ENCODE measurements at places on chromosomes 7 and 10.

GRCh38 chr10:77267703-77268675, 369.6 kb downstream of the KCNMA1 start:
- no peak for DNase-seq

GRCh38 chr10:113091920-113092319, 141.9 kb downstream of the TCF7L2 start:
- DNase-seq, result no peak

GRCh38 chr7:43618073-43618472, 35.2 kb downstream of the STK17A start:
- DNase-seq, result no peak

DNA sequence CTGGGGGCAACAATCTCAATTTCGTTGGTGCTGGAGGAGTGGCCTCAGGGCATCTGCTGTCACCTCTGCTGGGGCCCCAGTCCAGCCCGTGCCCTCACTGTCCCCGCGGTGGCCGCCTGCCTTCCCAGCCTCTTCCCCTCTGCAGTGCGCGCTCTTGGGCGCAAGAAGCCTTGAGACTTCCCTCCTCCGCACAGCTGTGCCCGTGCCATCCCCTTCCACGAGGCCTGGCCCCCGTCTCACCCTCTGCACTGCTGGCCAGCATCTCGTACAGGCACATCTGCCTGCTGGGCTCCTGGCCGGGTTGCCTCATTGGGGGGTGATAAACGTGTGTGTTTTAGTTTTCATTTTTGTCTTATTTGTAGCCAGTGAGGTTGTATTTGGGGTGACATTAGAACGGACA, 14.0 kb downstream of the IDI2 start:
- no peak for DNase-seq

- no peak for DNase-seq
These were observed 55.5 kb downstream of the KDM7A start for GRCh38 chr7:140121326-140121725.

GRCh38 chr7:74420006-74420405, 33.7 kb upstream of the GTF2IRD1 start:
- DNase-seq, result no peak

DNA sequence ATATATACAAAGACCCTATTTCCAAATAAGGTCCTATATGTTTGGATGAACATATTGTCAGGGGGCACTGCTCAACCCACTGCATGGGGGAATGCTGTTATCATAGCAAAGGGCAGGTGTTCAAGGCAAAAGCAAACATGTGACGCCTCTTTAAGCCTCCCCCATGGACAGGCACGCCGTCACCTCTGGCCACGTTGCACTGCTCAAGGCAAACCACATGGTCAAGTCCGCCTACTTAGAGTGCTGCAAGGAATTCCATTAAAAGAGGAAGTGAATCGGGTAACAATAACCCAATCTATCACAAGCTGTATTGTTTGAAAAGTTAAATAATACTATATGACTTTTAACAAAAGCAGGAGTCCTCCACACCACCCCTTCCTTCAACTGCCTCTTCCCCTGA, 8.8 kb upstream of the CALD1 start:
- DNase-seq, result no peak

DNA sequence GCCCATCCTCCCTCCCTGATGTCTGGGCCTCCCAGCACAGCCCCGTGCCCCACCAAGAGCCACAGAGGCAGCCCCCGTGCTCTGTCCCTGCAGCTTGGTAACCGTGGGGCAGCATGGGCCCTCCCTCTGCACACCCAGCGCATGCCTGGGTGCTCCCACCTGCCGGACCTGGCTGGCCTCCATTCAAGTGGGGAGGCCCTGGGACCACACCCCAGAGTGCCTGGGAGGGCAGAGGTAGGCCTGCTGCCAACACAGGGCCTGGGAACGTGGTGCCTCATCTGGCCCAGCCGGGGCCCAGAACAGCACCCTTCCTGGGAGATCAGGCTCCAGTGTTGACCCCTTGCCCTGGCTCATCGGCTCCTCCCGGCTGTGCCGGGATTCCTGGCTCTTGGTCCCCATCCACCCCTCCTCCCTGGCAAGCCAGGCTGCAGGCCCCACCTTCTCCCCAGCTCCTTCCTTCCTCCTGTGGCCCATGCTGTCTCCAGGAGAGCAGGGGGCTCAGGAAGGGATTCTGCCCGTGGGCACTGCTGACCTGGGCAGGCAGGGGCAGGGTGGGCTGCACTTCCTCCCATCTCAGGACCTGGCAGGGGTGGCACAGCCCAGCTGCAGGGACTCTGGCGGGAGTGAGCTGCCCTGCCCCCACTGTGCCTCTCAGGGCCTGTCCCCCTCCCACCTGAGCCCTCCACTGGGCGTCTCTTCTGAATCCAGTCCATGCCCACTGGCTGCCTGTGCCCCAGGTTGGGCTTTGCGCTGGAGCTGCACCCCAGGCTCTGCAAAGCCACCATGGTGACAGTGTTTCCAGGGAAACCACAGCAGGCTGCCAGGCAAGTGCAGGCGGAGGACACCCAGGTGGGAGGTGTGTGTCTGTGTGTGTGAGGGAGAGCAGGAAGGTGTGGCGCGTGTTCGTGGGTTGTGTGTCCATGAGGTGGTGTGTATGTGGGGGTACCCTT, 32.6 kb downstream of the PWWP2B start:
- DNase-seq, result no peak

- DNase-seq, result no peak
These were observed 5.8 kb downstream of the RASGEF1A start for GRCh38 chr10:43260911-43261577.

DNA sequence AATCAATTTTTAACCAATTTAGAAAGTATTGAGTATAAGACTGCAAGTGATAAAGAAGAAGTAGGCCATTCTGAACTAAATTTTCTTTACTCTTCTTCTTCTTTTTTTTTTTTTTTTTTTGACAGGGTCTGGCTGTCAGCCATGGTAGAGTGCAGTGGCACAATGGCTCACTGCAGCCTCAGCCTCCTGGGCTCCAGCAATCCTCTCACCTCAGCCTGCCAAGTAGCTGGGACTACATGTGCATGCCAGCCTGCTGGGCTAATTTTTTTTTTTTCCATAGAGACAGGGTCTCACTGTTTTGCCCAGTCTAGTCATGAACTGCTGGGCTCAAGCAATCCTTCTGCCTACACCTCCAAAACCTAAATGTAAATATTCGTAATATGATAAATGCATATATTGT, 63.2 kb downstream of the DGKB start:
- no peak for DNase-seq

- peak; percentile 74 for DNase-seq
These were observed 115.0 kb downstream of the FAM107B start for GRCh38 chr10:14659626-14660196.

GRCh38 chr7:142749218-142749993, at the start of gene PRSS1:
TSS of gene PRSS1 (plus strand) at chr7:142749472. CDS start at chr7:142749485, 13 bp downstream.
- no peak for DNase-seq

DNA sequence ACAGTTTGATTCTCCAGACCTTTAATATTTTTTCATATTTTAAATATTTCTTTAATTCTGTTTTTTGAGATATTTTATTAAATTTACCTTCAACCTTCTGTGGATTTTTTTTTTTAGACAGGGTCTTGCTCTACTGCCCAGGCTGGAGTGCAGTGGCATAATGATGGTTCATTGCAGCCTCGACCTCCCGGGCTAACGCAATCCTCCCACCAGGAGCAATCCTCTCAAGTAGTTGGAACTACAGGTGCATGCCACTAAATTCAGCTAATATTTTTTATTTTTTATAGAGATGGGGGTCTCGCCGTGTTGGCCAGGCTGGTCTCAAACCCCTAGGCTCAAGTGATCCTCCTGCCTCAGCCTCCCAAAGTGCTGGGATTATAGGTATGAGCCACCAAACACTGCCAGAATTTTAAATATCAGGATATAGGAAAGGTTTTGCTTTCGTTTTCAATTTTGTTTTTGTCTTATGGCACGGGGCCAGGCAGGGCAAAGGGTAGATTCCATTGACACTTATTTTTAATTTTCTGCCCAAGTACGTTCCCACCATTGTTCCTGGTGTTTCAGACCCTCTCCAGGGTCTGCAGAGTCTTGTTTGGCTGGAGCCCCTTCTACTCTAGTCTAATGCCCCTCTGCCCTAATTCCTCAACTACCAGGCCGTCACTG, 1.2 kb downstream of the TACC2 start:
- DNase-seq, result no peak

DNA sequence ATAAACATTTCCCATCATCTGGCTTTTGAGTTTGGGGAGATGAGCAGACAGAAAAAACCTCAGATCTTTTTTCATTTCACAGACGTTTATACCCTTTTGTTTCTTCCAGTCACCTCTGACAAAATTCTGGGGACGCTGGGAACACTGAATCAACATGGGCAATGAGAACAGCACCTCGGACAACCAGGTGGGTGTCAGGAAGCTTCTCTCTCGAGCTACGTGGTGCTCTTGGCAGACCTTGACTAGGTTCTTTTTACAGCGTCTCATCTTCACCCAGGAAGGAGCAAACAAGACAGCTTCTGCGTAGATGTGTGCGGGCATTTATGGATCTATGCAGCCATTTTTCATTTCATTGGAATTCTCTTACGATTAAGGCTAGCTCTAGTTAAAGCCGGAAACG, 32.9 kb downstream of the TACC2 start:
- no peak for DNase-seq

- no peak for DNase-seq
These were observed 346.9 kb downstream of the RNLS start for GRCh38 chr10:88236121-88236743.

DNA sequence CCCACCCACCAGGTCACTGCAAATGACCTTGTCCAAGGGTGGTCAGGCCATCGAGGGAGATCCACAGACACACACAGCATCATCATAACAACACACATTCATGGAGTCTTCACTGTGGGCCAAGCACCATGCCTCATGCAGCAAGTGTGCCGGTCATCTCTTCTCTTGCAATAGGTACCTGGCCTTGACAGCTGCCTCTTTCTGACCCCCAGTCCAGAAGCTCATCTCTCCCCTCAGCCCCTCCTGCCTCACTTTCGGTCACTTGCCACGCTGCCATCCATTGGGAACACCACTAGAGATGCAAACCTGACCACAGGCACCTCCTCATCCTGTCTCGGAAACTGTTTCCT, 75.9 kb downstream of the OAT start:
- DNase-seq, result no peak

GRCh38 chr7:106045586-106045985, 66.5 kb downstream of the SYPL1 start:
- no peak for DNase-seq

GRCh38 chr10:111360260-111360925, 283.6 kb downstream of the ADRA2A start:
- no peak for DNase-seq

- no peak for DNase-seq
These were observed 99.2 kb upstream of the PDLIM1 start for GRCh38 chr10:95389982-95390381.

DNA sequence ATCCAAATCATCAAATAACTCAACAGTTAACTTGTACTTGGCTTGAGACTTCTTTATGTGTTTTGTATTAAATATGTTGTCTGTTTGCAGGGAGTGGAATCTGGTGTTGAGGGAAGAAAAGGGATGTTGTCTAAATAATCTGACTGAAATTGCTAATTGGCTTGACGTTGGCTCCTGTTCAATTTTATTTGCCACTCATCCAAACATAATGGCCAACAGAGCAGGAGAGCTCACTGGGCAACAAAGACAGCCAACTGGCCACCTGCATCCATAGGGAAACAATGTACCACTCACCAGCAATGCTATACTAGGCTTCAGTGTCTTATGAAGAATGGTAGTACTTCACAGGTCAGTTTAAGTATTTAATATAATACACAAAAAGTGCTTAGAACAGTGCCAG, 80.5 kb downstream of the FAM13C start:
- no peak for DNase-seq

GRCh38 chr7:1354661-1355567, 104.4 kb downstream of the MICALL2 start:
- no peak for DNase-seq

DNA sequence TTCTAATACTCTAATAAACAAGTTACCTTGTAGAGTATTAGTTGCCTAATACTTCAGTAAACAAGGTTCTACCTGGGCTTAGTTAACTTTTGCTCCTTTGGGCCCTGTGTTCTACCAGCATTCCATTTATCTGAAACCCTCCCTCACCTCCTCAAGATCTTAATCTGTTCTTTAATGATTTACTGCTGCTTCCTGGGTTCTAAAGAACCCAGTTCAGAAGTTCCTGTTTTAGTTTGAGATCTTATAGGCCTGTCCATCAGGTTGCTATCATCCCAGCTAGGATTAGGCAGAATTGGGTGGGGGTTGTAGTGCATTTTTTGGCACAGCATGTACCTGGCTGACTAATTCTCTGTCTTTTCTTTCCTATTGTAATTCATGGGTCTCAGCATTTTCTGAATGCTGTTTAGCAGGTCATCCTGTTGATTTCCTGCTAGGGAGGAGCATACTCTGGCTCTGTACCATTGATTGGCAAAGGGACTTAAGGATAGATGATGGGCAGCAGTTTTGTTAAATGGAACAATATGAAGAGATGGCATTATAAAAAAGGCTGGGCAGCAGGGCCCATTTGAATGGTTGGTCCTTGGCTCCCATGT, 53.7 kb upstream of the TMEM248 start:
- DNase-seq, result no peak

- DNase-seq, result no peak
These were observed 364.3 kb upstream of the PLXDC2 start for GRCh38 chr10:19451937-19452336.

GRCh38 chr7:46494441-46494840, 573.4 kb upstream of the IGFBP3 start:
- no peak for DNase-seq

- DNase-seq, result no peak
These were observed 216.5 kb downstream of the PLXNA4 start for GRCh38 chr7:132359743-132360142.

DNA sequence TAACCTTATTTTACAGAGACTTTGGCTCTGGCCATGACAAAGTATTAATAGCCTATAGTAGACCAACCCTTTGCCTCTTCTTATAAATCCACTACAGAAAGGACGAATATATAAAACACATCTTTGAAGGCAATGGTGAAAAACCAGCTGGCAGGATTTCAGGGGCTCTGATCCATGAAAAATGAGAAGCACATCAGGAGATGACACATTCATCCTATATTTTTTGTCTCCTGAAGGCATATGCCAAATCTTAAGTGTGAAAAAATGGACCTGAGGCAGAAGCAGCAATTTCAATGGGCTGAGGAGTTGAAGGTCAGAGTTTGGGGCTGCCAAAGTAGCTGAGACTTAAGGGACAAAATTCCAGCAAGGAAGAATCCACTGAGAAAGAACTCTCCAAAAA, 14.4 kb downstream of the RNF216 start:
- no peak for DNase-seq

GRCh38 chr7:150721970-150722373, 5.6 kb downstream of the GIMAP1 start:
- DNase-seq, result no peak

Data from CD4-positive, alpha-beta T cell treated with Interferon gamma for 1 hour (primary cell).